AG09319 (cell line): ENCODE measurements at places on chromosomes 2 and 18.

DNA sequence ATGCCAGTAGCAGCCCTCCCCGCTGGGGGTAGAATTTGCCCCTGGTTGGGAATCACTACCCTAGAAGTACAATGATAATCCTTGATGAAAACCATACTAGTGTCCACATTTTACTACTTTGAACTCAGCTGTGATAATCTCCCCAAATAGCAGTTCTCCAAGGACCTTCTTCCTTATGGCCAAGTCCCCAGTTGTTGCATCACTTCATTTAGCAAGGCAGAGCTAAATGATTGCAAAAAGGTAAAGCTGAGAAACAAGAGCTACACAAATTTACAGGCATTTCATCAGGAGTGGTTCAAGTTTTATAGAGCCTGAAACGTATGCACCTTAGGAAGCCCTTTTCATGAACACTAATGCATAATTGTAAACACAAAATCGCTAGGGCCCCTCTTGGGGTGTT, 44.9 kb upstream of the REL start:
- no peak for DNase-seq

GRCh38 chr18:66676699-66677098, 72.8 kb upstream of the CDH19 start:
- DNase-seq = no peak

GRCh38 chr18:62118328-62118727, 68.5 kb downstream of the PIGN start:
- DNase-seq = peak; percentile 50

- DNase-seq = no peak
Observed at GRCh38 chr2:101341421-101341820, 32.9 kb upstream of the RNF149 start.

GRCh38 chr2:58122040-58122439, 75.4 kb downstream of the VRK2 start:
- no peak for DNase-seq

DNA sequence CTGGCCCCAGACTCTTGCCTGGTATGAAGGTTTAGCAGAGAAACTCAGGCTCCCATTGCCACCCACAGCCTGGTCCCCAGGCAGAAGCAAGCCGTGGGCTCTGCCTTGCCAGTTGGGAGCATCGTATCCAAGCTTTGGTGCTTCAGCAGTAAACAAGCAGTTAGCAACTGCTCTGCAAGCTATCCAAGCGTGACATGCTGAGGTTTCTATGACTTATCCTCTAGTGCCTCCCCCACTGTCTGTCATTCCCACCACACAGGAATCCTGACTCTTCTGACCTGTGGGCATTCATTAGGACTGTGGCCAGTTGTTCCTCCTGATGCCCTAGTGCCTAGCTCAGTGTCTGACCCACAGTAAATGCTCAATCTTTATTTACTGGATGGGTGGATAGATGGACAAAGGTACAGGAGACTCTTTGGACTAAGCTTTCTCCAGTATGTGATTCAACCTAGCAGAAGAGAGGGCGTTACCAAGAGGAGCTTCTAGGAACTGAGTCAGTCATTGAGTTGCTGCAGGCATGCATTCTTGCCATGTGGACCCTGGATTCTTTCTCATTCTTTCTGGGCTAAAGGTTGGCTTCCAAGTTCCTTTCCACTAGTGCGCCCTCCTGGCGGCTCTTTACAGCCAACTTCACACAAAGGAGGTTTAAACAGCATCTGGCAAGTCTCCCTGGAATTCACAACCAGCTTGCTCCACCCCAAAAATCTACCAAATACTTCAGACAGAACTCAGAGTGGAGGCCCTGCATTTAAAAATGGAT, 40.6 kb upstream of the MRPL19 start:
- peak; percentile 91 for DNase-seq

GRCh38 chr2:43270930-43271615, 44.7 kb upstream of the ZFP36L2 start:
- no peak for DNase-seq

DNA sequence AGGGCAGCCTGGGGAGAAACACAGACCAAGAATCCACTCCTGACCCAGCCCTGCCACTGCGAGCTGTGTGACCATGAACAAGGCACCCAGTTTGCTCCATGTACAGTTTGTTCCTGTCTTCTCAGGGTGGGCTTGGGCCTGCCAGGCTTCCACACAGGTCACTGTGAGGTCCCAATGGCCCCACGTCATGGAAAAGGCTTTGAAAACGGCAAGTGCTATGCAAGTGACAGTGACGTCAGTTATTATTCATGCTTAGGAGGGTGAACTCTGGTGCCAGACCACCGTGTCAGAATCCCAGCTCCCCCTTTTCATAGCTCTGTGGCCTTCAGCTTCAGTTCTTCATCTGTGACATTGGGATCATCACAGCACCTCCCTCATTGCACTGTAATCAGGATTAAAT, 87.1 kb downstream of the TNS1 start:
- DNase-seq = no peak

DNA sequence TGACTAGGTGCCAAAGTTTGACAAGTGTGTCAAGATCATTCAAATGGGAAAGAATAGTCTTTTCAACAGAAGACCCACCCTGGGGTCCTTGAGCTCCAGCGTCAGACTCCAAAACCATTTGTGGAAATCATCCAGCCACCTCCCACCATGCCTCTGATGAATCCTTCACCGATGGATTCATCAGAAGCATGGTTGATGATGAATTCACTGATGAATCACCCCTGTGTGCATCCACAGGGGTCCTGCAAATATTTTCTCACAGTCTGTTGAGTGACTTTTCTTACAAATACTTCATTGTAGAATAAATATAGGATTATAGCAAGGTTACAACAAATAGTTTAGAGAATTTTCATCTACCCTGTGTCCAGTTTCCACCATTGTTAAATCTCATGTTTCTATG, 4.3 kb downstream of the UGT1A9 start:
- no peak for DNase-seq

GRCh38 chr2:95062242-95063085, 37.0 kb downstream of the MAL start:
- DNase-seq = no peak

DNA sequence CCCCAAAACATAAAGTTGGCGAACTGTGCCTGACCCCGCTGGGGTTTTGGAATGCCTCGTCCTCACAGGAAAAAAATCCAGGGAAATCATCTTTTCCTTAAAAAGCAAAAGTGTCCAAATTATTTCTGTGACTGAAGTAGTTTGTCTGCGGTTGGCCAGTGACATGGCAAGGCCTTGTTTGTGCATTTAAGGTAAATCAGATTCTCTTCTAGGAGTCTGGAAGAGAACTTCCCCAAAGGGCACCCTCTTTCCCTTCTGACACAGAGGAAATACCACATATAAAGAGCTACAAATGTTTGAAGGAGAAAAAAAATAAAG, 737 bp upstream of the CYB5A start:
- no peak for DNase-seq

DNA sequence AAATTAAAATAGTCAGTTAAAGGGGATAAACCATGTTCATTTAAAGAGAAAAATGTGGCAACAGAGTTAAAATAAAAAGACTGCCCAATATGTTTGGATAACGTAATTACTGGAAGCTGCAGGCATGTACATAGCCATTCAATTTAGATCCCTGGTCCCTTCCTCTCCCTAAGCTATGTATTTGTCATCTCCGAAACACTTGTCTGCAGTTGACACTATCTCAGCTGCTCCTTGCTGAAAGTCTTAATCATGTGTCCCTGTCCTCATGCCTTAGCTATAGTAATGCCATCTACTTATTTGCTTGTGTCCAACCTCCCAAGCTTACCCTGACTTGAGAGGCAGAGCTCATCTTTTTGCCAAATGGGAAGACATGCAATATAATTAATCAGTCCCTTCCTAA, 173.8 kb upstream of the REV1 start:
- no peak for DNase-seq

DNA sequence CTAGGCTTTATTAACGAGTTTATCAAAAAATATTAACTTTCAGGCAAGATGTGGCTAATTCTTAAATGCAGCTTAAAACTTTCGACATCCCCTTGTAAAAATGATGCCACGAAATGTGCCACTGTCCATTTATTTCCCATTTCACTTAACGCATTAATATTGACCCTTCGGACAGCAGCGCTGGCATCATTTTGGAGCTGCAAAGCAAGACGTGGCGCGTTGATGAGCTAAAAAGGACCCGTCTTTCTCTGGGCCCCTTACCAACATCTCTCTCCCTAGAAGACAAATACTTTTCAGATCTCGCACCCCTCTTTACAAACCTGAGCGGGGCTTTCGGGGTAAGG, 367.9 kb downstream of the MTX2 start:
- DNase-seq = no peak

GRCh38 chr2:182426082-182426917, 536 bp downstream of the PDE1A start:
- DNase-seq = no peak

GRCh38 chr2:150431561-150432311, 55.7 kb downstream of the RND3 start:
- DNase-seq = no peak

DNA sequence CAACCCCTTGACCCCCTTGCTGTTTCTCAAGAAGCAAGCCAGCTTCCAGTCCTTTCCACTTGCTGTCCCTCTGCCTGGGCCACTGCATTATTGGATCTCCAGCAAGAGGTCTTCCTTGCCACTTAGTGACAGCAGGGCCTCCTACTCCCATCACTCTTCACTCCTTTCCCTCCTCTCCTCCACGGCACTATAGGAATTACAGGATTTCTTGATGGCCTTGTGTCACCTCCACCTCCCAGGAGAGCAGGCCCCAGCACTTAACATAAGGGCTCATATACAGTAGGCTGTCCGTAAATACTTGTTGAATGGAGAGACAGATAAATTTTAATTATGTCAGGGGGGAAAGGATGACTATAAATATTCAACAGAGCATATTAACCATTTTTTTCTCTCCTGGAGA, 129.4 kb downstream of the SP3 start:
- no peak for DNase-seq

- no peak for DNase-seq
Observed at GRCh38 chr2:121098556-121098955, 186.4 kb downstream of the TFCP2L1 start.

DNA sequence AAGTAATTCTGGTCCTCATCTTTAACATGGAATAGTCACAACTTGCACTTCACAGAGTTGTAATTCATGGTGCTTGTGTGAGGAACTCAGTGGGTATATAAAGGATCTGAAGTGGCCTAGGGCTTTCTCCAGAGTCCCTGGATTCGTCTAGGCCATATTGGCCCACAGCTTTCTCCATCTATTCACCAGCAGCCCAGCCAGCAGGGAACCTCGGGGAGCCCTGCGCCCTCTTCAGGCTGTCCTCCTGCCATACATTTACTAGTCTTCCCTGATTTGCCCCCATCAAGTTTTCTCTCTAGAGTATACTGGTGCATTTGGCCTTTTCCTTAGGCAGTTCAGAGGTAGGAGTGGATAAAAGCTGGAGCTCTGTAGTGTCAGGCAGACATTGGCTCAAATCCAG, 278.3 kb downstream of the MYCN start:
- DNase-seq = no peak

- DNase-seq = no peak
Observed at GRCh38 chr18:10349561-10349960, 104.9 kb upstream of the APCDD1 start.

DNA sequence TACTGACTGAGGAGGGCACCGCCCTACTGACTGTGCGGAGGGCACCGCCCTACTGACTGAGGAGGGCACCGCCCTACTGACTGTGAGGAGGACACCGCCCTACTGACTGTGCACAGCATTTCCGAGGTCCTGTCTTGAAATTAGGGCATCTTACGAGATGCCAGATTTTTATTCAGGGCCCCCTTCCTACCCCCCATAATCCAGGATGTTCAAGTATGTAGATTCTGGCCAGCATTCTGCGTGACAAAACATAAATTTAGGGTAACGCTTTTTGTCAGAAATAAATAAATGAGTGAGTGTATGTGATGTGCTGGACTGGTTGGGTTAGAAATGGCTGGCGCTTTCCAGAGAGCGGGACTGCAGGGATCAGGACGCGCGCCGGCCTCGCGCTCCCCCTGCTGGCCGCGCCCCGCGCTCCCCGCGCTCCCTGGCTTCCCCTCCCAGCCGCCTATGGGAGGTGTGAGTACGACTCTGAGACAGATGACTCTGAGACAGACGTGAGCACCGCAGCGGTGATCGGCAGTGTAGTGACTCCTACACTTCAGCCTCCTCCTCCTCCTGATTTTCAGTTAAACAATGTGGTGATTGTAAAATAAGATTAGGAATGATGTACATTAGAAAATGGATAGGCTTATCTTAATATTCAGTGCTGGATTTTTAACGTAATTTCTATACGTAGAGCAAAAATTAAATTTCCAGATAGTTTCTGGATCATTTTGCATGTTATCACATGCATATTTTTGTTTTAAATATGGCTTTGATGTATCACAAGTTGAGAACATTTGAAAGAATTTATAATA, 149.2 kb upstream of the NFATC1 start:
- no peak for DNase-seq

- DNase-seq = no peak
Observed at GRCh38 chr2:8134473-8134932, 547.4 kb upstream of the ID2 start.

DNA sequence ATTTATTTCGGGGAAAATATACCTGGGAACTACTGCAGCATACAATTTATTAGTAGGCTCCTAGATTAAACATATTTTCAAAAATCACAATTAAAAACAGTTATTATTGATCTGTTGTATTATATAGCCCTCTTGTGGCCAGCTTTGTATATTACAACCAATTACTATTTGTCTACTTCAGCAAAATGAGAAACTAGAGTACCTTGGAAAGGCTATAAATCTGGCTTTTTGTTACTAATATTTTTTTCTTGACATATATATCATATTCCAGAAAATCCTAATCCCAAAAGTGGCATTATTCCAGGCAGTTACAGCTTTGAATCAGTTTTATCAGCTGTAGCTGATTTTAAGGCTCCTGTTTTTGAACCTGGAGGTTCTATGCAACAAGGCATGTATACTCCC, 101.2 kb downstream of the UBR3 start:
- peak; percentile 22 for DNase-seq

- no peak for DNase-seq
Observed at GRCh38 chr18:57427429-57428201, 7.6 kb upstream of the ONECUT2 start.

DNA sequence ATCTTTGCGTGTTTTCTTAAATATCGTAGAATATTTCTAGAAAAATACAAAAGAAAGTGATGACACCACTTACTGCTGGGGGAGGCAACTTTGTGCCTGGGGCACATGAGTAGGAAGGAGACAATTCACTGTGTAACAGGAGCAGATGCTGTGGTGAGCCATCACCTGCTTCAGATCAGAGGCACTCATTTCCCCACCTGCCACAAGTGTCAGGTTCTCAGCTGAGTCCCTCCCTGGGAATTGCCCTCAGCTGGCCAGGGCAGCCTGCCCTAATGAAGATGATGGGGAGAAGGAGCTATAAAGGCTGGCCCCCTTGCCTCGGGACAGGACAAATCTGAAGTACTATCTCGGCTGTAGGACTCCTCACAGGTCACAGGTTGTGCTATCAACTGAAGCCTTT, 322.8 kb downstream of the STK39 start:
- DNase-seq = no peak
